Right cardiac atrium (tissue), 5 donors: ENCODE measurements at places on chromosomes 2 and 18.

DNA sequence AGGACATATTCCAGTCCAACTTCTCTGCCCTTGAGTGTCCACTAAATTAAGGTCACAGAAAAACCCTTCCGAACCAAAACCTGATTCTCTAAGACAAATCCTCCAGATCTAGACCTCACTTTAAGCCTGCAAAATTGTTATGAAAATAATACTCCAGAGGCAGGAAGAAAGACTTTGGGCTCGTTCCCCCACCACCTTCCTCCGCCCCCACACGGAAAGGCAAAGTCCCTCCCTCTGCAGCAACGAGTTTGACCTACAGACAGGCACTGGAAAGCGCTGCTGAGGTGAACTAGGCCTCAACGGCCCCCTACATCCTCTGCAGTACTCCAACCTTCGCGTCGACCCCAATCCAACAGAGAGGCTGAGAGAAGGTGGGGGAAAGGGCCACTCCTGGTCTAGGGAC is 808 bp downstream of the ATP5MC3 start:
- DNase-seq, result peak; percentile 54

GRCh38 chr2:170836027-170836426 is 19.3 kb downstream of the GAD1 start:
- DNase-seq, result no peak

DNA sequence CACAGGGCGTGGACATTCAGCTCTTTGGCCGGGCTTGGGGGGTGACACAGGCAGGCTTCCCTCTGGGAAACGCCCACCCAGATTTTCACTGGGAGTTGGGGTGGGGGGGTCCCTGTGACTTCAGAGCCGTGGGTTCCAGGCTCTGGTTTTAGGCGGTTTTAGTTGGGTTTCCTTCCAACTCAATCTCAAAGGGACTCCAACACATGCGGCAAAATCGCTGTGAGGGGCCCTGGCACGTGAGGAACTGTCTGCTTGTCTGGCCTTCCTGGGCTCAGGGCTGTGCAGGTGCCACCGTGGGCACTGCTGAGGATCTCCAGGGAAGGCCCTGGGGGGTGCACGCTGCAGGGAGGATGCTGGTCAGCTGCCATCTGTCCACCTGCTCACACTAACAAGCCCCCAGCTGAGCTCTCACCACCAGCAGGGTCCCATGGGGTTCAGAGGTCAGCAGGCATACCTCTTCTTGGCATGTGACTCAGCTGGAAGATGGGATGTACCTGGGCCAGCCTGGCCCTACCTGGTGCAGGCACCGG is 11.7 kb downstream of the HS6ST1 start:
- DNase-seq, result peak; percentile 50

- DNase-seq, result no peak
These were observed 27.8 kb downstream of the ANKRD62 start for GRCh38 chr18:12121175-12122042.
